ENCODE measurements at places on chromosomes 3 and 15. TPM values are rescaled to one million over a fixed set of nuclear protein-coding genes. Genes with fewer than 3 reads are reported as not detected.

MTFMT gene
- total RNA-seq = 14.1 TPM

GOLGA6A gene
- total RNA-seq = not detected

DISP2 gene
- total RNA-seq = 0.36 TPM

LRRC49 gene
- total RNA-seq = 25.2 TPM

GP9 gene
- total RNA-seq = not detected

DUOX1 gene
- total RNA-seq = not detected

Data from fibroblast of the aortic adventitia (primary cell).